Cortex of kidney (tissue), 1 donor: ENCODE measurements at places on chromosomes 1 and 21.

GRCh38 chr1:172168597-172168872 lies 251.9 kb upstream of the C1orf105 start:
- DNase-seq = no peak

GRCh38 chr1:201224666-201225370 lies 34.2 kb downstream of the IGFN1 start:
- DNase-seq = no peak

DNA sequence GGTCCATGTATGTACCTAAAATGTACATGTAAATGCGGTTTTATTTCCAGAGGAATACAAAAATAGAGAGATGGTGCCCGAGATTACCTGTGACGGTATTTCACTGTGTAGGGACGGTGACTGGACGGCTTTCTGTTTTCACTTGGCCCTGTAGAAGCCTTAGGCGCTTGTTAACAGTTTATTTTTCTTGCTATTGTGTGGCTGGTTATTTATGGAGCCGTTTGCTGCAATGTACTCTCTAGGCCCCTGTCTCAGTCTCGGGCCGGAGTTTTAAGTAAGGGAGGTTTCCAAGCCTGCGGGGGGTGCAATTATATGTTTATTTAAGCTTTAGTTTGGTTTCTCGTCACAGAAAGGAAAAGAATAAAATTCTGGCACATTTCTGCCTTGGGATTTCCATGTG lies 413 bp downstream of the EFCAB7 start:
- no peak for DNase-seq

GRCh38 chr1:216580538-216581057 lies 142.6 kb downstream of the ESRRG start:
- DNase-seq = no peak

- DNase-seq = no peak
Measured at GRCh38 chr1:66679140-66679539, 73.1 kb upstream of the DYNLT5 start.

GRCh38 chr1:21256776-21257175 lies 33.5 kb downstream of the ECE1 start:
- no peak for DNase-seq

GRCh38 chr1:240608707-240609106 lies 3.2 kb downstream of the GREM2 start:
- no peak for DNase-seq

GRCh38 chr1:65724151-65724550 lies 68.5 kb upstream of the PDE4B start:
- no peak for DNase-seq

- no peak for DNase-seq
Measured at GRCh38 chr1:114097109-114097508, 56.6 kb downstream of the SYT6 start.
